ENCODE measurements at places on chromosomes 2 and 18.

DNA sequence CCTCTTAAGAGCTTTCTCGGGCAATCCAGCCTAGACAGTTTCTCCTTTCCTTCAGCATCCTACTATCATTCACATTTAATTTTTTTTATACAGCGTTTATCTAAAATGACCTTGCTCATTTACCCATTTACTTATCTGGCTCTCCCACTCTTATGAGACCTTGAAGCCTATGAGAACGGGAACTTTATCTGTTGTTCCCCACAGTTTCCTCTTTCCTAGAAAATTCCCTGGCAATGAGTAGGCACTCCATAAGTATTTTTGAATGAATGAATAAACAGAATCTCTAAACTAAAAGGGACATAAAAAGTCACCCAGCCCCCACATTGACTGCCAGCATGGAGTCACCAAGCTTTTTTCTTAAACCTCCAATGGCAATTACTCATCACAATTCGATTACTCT is 353.2 kb downstream of the METTL4 start:
- DNase-seq = no peak

DNA sequence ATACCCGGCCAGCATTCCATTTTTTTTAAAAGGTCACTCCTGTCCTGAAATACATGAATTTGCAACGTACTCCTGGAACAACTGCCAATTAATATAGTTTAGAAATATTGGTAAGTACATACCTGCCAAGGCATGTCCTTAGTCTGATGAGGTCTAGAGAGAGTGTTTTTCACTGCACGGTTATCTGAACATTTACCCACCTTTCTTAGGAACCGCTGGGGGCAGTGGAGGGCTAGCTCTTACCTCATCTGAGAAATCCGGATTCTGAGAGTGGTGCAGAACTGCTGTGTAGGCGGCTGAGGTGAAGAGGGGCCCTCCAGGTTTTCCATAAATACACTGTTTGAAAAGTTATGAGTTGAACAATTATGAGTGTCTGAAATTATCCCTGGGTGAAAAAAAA is 133.1 kb upstream of the CCDC195 start:
- no peak for DNase-seq

DNA sequence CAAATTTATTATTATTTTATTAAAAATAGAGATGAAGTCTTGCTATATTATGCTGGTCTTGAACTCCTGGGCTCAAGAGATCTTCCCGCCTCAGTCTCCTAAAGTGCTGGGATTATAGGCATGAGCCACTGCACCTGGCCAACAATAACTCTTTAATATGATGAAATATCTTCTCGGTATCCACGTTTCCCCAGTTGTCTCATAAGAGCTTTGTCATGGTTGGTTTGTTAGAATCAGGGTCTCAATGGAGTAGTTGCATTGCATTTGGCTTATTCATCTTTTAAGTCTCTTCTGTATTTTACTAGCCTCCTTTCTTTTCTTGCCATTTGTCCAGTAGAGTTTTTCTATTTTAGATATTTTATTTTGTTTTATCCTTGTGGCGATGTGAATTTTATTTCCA is 32.7 kb upstream of the DLX2 start:
- no peak for DNase-seq

DNA sequence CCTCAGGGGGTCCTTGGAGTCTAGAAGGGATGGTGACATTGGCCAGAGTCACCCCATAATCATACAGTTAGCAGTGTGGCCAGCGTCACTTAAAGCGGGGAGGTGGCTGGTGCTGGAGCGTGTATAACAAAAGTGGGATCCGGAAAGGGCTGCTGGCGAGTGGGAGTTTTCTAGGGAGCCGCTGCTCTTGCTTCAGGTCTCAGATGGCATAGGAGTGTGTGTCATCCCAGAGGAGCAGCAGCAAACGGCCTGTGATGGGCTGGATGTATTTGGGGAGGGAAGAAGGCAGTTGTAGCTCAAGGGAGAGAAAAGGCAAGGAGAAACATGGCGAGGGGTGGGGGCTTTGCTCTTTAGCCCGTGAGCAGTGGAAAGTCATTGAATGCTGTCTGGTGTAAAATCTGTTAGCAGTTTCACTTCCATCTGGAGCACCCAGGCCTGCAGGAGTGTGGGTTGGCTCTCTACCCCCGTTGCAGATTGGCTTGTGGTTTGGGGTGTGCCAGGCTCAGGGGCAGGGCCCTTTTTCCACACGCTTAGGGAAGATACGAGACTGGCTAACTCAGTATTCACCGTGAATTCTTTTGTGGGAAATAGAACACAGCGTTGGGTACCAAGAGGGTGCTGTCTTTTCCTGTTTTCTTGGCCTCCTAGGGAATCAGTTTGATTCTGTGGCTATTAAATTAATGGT is 120.5 kb downstream of the AGAP1 start:
- peak; percentile 69 for DNase-seq

DNA sequence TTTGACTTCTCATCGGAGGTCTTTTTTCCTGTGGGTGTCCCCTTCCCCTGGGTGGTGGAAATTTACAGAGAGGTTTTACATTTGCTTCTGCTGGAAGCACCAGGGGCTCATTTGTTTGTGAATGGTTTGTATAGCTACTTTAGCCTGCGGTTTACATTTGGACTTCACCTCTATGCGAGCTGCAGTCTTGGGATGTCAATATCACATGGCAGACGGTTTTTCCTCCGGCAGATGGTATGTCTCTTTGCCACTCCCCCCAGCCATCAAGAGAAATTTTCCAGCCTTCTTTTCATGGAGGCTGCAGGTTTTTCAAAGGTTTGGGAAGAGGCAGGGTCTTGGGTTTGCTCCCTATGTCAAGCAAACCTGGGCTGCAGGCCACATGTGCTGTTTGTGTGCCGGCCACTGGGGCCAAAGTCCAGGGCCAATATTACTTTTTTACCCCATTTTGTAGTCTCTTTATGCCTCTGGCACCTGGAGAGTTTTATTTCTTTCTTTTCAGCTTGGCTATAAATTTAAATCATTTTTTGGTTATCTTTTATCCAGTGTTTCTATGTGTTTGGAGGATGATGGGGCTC is 23.9 kb upstream of the BOD1L2 start:
- DNase-seq = no peak

GRCh38 chr2:111135910-111136297 is 15.2 kb downstream of the BCL2L11 start:
- no peak for DNase-seq

GRCh38 chr2:130882111-130882690 is 45.5 kb downstream of the ARHGEF4 start:
- DNase-seq = no peak

All from AG10803 (cell line).